ENCODE measurements at places on chromosomes 6 and 20.
A peak's percentile ranks its signal among the peaks of the same experiment; 100 is the strongest.

- no peak for DNase-seq
Measured at GRCh38 chr6:1418471-1419191, 29.3 kb downstream of the FOXF2 start.

DNA sequence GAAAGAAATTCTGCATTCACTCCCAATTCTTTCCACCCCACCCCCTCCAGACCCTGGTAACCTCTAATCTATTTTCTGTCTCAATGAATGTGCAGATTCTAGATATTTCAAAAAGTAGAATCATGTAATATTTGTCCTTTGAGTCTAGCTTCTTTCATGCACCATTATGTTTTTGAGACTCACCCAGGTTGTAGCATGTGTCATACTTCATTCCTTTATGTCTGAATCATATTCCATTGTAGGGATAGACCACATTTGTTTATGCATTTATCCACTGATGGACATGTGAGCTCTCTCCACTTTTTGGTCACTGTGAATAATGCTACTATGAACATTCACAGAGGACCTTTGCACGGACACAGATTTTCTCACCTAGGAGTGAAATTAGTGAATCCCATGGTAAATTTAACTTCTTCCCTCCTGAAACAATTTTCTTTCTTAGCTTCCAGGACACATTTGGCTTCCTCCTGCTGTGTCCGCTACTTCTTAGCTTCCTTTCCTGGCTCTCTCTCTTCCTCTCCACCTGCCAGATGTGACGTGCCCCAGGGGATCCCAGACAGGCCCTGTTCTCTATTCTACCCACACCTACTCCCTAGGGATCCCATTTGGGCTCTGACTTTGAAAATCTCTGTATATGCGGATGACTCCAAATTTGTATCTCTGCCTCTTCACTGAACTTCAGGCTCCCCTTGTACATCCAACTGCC lies 24.1 kb upstream of the ARFGEF2 start:
- DNase-seq, result no peak

GRCh38 chr20:8399947-8400346 lies 267.9 kb downstream of the PLCB1 start:
- DNase-seq, result peak; percentile 26

GRCh38 chr20:19026901-19027644 lies 185.4 kb upstream of the SLC24A3 start:
- DNase-seq, result no peak

DNA sequence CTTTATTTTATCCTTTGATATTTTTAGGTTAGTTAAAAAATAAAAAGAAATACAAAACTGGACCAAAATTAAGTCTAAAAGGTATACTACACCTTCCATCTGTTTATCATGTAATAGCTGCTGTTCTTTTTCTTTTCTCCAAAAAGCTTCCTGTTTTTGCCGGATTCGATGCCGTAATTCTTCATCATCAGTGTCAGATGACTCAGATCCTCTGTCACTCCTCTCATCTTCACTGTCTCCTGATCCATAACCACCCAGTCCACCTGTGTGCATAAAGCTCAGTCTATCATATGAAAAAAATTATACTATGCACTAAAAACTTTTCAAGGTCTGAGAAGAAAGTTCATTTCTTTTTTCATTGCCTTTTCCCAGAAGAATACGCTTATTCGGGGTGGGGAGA lies 8.5 kb upstream of the COQ3 start:
- DNase-seq, result no peak

DNA sequence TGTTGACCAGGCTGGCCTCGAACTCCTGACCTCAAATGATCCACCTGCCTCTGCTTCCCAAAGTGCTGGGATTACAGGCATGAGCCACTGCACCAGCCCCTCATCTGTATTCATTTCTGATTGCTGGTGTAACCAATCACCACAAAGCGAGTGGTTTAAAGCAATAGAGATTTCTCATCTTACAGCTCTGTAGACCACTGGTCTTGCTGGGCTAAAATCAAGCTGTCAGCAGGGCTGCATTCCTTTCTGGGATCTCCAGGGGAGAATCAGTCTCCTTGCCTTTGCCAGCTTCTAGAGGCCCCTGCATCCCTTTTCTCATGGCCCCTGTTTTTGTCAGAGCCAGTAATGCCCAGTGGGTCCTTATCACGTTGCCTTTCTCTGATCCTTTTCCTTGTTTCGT lies 49.9 kb upstream of the PMEPA1 start:
- no peak for DNase-seq

GRCh38 chr6:155980768-155981079 lies 525.1 kb upstream of the NOX3 start:
- no peak for DNase-seq

GRCh38 chr6:23663652-23664051 lies 462.4 kb upstream of the NRSN1 start:
- no peak for DNase-seq

DNA sequence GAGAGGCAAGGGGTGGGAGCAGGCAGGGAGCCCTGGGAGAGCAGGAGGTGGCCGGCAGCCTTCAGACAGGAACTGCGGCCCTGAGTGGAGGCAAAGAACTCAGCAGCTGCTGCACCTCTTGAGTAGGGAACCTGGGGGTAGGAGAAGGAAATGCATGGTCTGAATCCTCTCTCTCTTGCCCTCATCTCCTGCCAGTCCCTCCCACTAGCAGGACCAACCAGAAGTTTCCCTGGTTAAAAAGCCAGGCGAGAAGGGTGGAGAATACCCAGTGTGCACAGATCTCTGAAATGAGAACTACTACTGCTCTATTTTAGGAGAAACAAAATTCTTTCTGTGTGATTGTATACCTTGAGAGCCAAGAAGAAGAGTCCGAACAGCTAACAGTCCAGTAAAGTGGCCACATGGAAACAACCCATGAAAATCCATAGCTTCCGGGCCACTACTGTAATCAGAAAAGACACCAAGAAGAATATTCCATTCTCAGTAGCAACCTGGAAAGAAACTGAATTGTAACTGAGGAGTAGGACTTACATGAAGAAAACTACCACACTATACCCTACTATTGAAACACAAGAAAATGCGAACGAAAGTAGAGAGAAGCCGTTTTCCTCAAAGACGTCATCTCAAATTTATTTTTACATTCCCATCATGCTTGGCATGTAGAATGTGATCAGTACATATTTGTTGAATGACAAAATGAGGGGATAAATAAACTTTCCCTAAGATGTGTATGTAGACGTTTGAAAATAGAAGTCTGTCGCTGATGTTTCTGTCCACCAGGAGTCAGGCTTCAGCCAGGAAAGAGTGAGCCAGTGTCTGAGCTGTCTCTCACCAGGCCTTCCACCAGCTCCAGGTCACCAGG lies 25.6 kb downstream of the WRNIP1 start:
- peak; percentile 73 for DNase-seq

DNA sequence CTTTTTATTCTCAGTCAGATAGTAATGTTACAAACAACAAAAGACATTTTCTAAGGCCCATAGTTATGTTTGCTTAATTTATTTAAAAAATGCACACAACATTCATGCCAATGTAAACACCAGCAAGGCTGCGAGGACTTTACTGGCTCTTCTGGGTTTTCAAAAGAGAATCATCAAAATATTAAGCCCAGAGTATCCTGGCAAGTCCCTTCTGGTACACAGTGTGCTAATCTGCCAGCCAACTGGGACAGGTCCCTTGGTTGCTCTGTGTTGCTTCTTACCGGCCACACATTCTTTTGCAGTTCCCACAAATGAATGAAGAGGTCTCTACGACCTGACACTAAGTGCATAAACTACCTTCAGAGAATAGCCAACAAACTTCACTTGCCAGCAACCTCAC lies 42.6 kb upstream of the SPDEF start:
- DNase-seq, result no peak

DNA sequence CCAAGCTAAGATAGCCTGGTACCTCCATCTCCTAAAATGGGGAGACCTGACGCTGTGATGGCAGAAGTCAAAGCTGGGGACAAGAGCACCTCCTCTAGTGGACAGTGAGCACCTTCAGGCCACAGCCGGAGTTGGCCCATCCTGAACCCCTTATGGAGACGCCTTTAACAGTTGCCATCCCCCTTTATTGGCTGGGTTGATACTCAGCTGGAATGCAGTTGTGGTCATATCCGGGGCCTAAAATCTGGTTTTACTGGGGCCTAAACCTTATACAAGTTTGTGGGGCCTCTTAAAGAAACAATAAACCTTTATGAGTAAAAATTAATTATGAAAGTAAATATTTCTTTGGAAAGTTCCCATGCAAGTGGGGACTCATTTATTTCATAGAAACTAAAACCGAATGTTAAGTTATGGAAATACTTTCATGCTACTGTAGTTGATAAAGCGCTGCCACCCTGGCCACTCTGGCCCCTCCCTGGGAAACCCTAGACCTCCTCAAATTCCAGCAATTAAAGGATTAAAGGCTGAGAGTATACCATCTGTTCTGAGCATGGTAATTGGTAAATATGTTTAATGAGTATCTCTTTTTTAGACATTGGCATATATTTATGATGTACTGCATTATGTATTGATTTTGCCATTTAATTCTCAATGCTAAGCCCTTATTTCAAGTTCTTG lies 95.1 kb upstream of the SASH1 start:
- no peak for DNase-seq

- no peak for DNase-seq
Measured at GRCh38 chr6:75085931-75086635, 119.8 kb downstream of the COL12A1 start.

- peak; percentile 33 for DNase-seq
Measured at GRCh38 chr20:32062776-32063170, 10.7 kb downstream of the HCK start.

- DNase-seq, result no peak
Measured at GRCh38 chr6:348860-349396, 42.6 kb upstream of the IRF4 start.

DNA sequence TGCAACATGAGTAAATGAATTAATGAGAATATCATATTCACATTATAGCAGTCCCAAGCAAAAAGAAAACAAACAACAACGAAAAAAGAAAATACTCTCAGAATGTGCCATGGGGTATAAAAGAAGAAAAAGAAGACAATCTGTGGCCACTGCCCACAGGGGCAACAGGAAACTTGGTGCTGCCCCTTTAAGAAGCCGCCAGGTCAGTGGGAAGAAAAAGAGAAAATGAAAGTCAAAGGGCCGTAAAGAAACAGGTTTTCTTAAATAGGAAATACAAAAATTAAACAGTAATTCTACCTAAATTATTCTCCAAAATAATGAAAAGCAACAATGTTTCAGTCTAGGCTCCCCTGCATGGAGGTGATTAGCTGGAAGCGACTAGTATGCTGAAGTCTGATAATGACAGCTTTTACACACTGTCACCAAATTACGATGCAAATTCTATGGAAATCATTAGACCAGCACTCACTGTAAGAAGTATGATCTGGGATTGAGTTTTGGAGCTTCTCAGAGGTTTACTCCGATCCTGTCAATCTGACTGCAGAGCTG lies 23.6 kb downstream of the GMDS start:
- DNase-seq, result peak; percentile 28

- no peak for DNase-seq
Measured at GRCh38 chr6:169454204-169454871, 200.7 kb upstream of the THBS2 start.

- DNase-seq, result peak; percentile 40
Measured at GRCh38 chr6:14121936-14122344, 4.4 kb downstream of the CD83 start.

- no peak for DNase-seq
Measured at GRCh38 chr6:137013031-137013430, 31.7 kb downstream of the IL20RA start.

DNA sequence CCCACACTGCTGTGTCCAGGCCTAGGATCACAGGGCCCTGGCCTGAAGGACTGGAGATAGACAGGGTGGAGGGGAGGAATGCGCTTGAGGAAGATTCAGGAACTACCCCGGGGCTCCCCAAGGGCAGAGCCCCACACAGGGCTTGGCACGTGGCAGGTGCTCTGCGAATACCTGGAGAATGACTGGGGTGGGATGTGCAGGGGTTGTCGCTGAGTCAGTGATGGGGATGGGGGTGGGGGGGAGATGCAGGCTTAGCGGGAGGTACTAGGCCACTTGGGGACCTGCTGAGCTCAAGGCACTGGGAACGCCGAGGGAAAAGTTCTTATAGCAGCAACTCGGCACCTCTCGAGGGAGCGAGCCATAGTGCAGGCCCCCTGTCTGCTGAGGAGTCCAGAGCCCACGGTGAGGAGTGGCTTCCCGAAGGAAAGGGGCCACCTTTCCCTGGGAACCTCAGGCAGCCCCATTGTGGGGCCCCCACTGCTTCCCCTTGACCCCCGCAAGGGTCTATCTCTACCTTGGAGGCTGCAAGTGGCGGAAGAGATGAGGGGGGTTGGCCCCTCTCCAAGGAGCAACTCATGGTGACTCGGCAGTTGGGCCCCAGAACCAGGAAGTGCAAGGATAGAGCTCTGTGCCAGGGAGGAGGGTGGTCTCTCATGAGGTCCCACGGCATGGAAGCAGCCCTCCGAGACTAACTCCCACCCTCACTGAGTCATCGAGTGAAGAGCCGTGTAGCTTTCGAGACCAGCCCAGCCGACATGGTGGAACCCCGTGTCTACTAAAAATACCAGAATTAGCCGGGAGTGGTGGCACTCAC lies 33.1 kb downstream of the SRC start:
- peak; percentile 10 for DNase-seq

GRCh38 chr6:33577106-33577535 lies 3.0 kb downstream of the BAK1 start:
- peak; percentile 48 for DNase-seq

- DNase-seq, result no peak
Measured at GRCh38 chr6:87483929-87484328, 11.2 kb downstream of the SLC35A1 start.

GRCh38 chr6:149699150-149699549 lies 18.8 kb downstream of the LATS1 start:
- no peak for DNase-seq

GRCh38 chr20:60001108-60001507 lies 42.9 kb downstream of the CDH26 start:
- no peak for DNase-seq

DNA sequence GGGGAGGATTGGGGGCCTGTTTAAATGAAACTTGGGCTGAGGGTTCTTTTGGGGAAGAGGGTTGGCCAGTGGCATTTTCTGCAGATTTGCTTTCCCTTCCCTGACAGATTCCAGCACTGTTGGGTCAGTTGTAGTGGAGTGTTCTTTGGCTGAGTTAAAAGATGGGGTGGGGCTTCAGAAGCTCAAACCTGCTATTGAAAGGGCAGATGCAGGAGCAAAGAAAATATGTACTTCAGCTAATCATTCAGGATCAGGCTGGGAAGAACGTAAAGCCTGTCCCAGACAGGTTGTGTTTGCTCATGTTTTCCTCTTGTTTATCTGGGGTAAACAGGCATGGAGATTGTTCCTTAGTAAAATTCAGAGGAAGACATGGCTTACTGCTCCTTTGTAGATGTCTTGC lies 2.5 kb downstream of the SASH1 start:
- no peak for DNase-seq

DNA sequence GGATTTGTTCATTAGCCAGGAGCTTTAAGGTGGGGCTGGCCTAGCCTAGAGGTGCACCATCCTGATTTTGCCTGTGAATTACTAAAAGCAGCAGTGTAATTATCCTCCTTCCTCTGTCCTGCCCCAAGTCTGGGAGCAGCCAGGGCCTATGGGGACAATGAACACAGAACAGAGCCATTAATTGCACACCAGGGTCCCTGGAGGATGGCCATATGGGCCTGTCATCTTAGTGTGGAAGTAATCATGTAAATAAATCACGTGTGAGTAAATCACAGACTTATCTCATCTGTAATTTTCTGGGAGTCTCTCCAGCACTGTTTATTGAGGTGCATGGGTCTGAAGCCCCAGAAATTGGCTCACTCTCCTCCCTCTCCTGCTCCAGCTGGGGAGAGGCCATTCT lies 176.3 kb downstream of the LRFN2 start:
- no peak for DNase-seq

GRCh38 chr20:35122756-35123405 lies 24.3 kb downstream of the EDEM2 start:
- DNase-seq, result no peak

- DNase-seq, result no peak
Measured at GRCh38 chr20:58128635-58129625, 99.5 kb downstream of the ANKRD60 start.

Measured in CD4-positive, alpha-beta T cell treated with Interferon alpha-2 for 1 hour (primary cell).